Left lobe of liver (tissue), 2 donors: ENCODE measurements at places on chromosomes 6 and 20. TPM values are rescaled to one million over a fixed set of nuclear protein-coding genes. Genes with fewer than 3 reads are reported as not detected.

ANKEF1 gene
- 5.0 TPM for total RNA-seq

SLC22A23 gene
- total RNA-seq: 16.9 TPM

RIN2 gene
- 13.8 TPM for total RNA-seq

PRL gene
- total RNA-seq: not detected

FGD2 gene
- 10.3 TPM for total RNA-seq

OPRM1 gene
- total RNA-seq: not detected

OR12D3 gene
- total RNA-seq: not detected

LY6G6D gene
- total RNA-seq: not detected

DPPA5 gene
- total RNA-seq: not detected

BFSP1 gene
- 0.10 TPM for total RNA-seq

SNAI1 gene
- 0.75 TPM for total RNA-seq

DEF6 gene
- total RNA-seq: 1.5 TPM

PPARD gene
- total RNA-seq: 10.8 TPM

EGFL8 gene
- total RNA-seq: 6.3 TPM
